ENCODE measurements at places on chromosomes 5 and 9.

- DNase-seq = no peak
Observed at GRCh38 chr5:169632946-169633345, 4.1 kb upstream of the DOCK2 start.

- DNase-seq = no peak
Observed at GRCh38 chr5:3107156-3107611, 355.7 kb upstream of the IRX2 start.

DNA sequence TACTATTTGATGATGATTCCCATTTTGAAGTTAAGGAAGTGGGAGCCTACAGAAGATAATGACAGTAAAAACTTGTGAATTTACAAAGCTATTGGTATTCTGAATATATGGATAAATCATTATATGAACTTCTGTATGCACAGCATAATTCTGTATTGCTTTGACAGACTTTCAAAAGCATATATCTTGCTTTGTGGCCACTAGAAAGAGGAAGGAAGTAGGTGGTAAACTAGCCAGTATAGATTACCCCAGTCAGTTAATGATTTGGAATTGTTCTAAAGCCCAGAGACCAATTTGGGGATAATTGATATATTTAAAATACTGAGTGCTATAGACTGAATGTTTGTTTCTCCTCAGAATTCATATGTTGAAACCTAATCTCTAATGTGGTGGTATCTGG lies 53.0 kb downstream of the NR2F1 start:
- no peak for DNase-seq

DNA sequence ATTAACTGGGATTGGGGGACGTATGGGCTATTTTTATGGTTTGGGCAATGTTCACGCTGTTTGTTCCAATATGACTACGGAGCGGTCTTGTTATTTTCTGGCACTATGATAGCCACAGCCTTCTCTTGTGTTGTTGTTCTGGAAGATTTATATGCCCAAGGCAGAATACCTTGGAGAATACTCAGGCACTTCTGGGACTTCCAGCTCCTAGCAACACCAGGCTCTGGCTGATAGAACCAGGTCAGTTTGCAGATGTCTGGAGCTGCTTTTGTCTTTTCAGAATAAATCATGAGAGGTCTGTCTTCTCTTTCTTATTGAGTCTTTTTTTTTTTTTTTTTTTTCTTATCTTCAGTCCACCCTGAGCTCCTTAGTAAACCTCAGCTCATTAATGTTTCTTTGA lies 262.5 kb downstream of the MED10 start:
- DNase-seq = no peak

- DNase-seq = no peak
Observed at GRCh38 chr9:106450549-106450948, 412.4 kb upstream of the ZNF462 start.

DNA sequence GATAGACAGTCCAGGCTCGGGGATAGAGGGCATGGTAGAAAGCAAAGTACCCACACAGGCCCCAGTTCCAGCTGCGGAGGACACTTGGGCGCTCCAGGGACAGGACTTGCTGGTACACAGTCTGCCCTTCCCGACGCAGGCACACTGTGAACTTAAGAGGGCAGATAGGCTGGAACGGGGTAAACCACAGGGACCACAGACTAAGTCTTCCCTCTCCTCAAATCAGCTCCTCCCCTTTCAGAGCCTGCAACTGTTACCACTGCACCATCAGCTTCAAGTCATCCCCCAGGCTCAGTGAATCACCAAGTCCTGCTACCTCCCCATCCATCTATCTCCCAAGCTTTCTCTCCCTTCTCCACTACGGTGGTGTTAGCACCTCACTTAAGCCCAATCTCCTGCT lies 7.3 kb downstream of the GBA2 start:
- no peak for DNase-seq

DNA sequence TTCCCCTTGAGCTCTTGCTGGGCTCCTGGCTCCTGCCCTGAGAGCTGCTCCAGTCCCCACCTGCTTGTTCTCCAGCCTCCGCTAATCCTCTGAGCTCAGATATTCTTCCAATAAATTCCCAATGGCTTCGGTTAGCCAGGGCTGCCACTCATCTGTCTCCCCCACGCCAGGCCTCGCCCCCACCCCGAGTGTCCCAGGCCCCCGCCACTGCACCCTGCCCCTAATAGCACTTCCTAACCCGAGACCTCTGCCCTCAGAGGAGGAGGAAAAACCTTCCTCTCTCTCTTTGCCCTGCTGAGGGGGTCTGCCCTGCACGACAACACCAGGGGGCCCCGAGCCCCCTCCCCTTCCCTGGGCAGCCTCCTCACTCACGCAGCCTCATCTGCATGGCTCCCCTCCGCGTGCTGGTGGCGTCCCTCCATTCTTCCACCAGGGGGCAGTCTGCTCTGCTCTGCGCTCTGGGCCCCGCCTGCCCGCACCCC lies 5.4 kb upstream of the LCN15 start:
- peak; percentile 63 for DNase-seq

DNA sequence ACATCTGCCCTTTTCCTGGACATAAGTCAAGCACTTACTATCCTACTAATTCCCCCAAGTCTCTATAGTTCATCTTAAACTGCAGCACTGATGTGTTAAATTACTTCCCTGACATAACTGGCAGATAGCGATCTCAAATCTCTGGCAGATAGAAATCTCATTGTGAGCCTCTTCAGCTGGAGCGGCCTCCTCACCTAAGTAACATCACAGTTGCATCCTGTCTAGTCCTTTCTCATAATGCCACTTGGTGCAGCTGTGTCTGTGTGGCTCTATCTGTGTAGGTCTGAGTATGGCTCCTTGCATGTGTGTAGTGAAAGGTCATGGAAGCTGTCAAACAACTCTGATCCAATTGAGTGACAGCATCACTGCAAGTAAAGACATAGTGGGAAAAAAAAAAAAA lies 53.6 kb upstream of the FST start:
- no peak for DNase-seq

GRCh38 chr5:170430866-170431437 lies 41.8 kb upstream of the KCNMB1 start:
- no peak for DNase-seq

GRCh38 chr9:89234205-89235067 lies 55.8 kb upstream of the SHC3 start:
- peak; percentile 43 for DNase-seq

GRCh38 chr9:112849363-112849922 lies 41.2 kb downstream of the SLC46A2 start:
- DNase-seq = no peak

GRCh38 chr9:35348109-35348508 lies 141.8 kb upstream of the RUSC2 start:
- no peak for DNase-seq

GRCh38 chr5:76422742-76423141 lies 19.7 kb downstream of the IQGAP2 start:
- DNase-seq = no peak

DNA sequence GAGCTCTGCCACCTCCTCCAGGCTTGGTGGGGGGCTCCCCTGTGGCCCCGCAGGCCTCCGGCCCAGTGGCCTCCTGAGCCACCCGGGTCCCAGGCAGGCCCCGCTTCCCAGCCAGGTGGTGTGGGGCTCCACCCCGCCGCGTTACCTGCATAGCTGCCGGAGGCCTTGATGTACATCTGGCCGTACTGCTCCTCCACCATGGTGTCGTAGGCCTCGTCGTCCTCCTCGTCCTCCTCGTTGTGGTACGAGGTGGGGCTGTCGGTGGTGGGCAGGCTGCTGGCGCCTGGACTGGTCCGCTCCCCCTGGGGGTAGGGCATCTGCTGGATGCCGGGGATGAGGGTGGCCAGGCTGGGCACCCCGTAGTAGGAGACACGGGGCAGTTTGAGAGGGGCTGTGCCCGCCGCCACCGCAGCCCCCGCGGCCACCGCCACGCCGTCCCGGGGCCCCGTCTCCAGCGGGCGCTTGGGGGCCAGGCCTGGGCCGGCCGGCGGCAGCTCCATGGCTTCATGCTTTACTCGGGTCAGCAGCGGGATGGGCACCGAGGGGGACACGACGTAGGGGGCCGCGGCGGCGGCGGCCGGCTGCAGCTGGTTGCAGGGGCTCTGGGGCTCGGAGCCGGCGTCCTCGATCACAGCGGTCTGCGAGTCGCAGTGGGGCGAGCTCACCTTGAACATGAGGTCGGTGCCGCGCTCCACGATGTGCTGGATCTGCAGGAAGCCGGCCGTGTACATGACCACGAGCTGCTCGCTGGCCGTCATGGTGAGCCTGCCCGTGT lies 45.4 kb downstream of the NACC2 start:
- DNase-seq = no peak

DNA sequence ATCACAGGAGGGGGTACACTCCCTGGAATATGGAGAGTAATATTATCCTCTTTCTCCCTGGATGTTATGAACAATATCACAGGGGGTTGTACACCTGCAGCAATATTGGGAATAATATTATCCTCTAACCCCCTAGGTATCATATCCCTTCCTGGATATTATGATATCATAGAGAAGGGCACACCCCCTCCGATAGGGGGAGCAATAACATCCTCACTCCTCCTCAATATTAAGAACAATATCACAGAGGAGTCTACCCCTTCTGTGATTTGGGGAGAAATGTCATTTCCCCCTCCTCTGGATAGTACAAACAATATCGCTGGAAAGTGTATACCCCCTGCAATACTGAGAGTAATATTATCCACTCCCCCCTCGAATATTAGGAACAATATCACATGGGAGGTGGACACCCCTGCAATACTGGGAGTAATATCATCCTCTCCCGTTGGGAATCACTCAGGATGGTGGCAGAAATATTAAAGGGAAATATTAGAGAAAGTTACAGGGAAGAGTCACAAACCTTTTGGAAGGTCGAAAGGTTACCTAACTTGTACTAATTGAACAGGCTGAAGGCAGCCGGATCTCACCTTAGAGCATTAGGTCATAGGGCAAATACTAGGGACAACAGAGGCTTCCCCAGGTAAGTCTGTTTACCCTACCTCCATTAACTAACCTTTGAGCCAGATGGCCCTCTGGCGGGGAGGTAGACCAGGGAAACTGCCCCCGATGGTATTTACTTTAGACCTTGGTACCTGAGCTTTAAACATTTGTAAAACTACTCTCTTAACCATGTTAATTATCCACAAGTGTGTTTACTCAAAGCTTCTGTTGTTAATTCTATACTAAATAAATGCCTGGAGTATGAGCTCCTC lies 57.5 kb upstream of the FREM1 start:
- DNase-seq = no peak

GRCh38 chr5:142959683-142960657 lies 189.8 kb downstream of the ARHGAP26 start:
- no peak for DNase-seq

GRCh38 chr5:15203376-15203775 lies 296.6 kb upstream of the FBXL7 start:
- no peak for DNase-seq

GRCh38 chr9:110933350-110934001 lies 104.8 kb downstream of the LPAR1 start:
- no peak for DNase-seq

- DNase-seq = no peak
Observed at GRCh38 chr5:39176759-39177630, 42.4 kb downstream of the FYB1 start.

DNA sequence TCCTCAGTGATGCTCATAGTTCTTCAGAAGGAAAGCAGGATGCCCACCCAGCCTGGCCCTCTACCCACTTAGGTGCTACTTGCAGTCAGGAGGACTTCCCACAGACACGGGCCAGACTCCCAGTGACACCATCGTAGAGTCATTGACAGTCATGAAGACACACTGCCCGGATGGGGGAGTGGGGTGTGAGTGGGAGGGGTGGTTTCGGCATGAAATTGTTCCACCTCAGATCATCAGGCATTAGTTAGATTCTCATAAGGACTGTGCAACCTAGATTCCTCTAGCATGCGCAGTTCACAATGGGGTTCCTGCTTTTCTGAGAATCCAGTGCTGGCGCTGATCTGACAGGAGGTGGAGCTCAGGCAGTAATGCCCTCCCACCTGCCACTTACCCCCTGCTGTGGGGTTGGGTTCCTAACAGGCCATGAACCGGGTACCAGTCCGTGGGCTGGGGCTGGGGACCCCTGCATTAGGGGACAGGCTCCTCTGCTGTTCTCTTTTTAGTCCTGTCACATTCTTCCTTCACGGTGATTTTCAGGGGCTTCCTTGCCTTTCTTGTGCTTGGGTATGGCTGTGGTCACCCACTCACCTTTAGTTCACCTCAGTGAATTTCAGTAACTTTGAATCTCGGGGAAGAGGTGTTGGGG lies 88.2 kb upstream of the ANKRD55 start:
- DNase-seq = peak; percentile 18

GRCh38 chr5:145887976-145888574 lies 15.3 kb upstream of the GRXCR2 start:
- no peak for DNase-seq

Measured in stimulated activated CD4-positive, alpha-beta T cell treated with anti-CD3 and anti-CD28 coated beads, Interleukin-4, amount 100 ng/mL, for 1 hour (primary cell).